Activated T-cell treated with anti-CD3 and anti-CD28 coated beads, Interleukin-2, amount 50 U/mL, for 24 hours (primary cell): ENCODE measurements at places on chromosomes 2 and 18.

- no peak for DNase-seq
Observed at GRCh38 chr2:132780651-132781050, 110.6 kb upstream of the LYPD1 start.

- no peak for DNase-seq
Observed at GRCh38 chr2:14760169-14760568, 127.7 kb downstream of the LRATD1 start.

GRCh38 chr2:133790711-133791110, 222.4 kb upstream of the NCKAP5 start:
- no peak for DNase-seq

- no peak for DNase-seq
Observed at GRCh38 chr2:42055573-42056514, 8.0 kb downstream of the PKDCC start.

DNA sequence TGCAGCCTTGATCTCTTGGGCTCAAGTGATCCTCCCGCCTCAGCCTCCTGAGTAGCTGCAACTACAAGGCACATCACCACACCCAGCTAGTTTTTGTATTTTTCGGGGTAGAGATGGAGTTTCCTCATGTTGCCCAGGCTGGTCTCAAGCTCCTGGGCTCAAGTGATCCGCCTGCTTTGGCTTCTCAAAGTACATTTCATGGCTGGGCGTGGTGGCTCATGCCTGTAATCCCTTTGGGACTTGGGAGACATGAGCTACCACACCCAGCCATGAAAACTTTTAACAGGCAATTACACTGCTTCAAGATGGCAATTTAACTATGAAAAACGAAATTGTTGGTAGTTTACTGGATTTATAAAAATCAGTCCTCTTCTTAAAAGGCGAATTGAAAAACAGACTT, 69.7 kb downstream of the MEP1B start:
- DNase-seq = no peak

DNA sequence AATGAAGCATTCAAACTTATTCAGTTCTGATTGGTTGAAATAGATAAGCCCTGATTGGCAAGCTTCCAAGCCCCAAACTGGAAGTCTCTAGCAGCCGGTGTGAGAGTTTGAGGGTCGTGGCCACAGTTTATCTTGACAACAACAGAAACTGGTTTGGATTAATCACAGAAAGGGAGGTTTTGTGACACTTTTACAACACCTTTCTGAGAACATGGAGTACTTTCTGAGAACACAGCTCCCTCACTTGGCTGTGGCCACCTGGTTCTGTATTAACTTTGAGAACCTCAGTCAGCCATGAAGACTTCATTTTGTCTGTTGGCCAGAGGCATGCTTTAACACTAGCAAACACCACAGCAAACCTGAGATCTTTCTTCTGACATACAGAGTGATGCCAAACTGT, 280.7 kb upstream of the VWC2L start:
- DNase-seq = no peak

- no peak for DNase-seq
Observed at GRCh38 chr2:69138247-69138772, 125.3 kb downstream of the ANTXR1 start.

- no peak for DNase-seq
Observed at GRCh38 chr2:109164739-109165221, 35.8 kb downstream of the SH3RF3 start.

DNA sequence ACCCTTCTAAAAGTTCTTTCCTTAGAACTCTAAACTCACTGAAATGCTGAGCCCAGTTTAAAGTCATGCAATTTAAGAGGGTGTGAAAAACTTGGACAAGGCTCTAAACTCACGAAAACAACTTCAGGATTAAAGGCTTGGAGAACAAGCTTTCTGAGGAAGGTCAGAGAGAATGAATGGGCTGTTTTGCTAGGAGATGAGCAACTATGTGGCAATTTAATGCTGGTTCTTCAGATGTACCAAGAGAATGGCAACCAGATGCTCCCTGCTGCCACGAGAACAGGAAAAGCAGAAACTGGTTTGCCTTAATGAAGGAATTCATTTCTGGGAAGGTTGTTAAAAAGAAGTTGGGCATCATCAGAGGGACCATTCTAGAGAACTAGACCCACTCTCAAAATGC, 77.8 kb upstream of the PMAIP1 start:
- DNase-seq = no peak

- no peak for DNase-seq
Observed at GRCh38 chr2:138390316-138390945, 111.1 kb upstream of the SPOPL start.

- no peak for DNase-seq
Observed at GRCh38 chr2:85180322-85181133, 47.3 kb downstream of the TCF7L1 start.

DNA sequence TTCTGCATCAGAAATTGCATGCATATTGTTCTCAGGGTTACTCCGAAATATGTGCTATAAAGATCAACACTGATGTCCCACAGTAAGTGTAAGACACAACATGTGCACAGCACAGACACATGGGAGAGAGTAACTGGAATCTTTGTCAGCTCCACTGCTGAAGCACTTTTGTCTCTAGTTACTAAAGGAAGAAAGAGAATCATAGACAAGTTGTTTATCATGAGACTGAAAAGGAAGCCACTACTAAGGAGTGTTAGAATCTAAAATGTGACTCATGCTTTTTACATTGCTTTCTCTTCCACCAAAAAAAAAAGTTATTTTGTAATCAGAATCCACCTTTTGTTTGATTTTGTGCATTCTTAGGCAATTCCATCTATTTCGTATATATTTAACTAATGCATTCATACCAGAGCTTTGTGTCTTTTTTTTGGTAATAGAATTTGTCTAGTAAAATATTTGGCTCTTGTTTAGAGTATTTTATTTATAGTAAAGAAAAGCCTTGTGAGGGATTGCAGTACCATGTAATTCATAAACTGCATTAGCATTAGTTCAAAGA, 502.4 kb downstream of the FBXO15 start:
- no peak for DNase-seq

GRCh38 chr18:48545757-48546321, 7.0 kb downstream of the CTIF start:
- DNase-seq = no peak

DNA sequence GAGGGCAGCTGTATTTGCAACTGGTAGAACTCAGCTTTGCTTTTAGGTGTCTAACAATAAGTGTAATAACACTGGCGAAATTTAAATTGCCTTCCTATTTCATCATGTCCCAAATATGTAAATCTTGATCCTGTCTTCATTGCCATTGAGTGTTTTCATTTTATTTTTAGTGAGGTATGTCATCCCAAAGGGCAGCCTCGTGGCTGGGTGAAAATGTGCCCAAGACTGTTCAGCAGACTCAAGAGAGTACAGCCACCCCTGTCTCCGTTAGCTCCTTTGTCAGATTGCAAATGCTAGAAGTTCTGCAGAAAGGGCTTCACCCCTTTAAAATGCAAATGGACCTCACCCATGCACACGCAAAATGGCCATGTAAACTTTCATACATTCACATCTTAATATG, 278.8 kb downstream of the RND3 start:
- no peak for DNase-seq

- DNase-seq = no peak
Observed at GRCh38 chr2:174662459-174662858, 64.9 kb upstream of the WIPF1 start.

- DNase-seq = no peak
Observed at GRCh38 chr2:186518291-186518690, 32.2 kb downstream of the ZC3H15 start.

DNA sequence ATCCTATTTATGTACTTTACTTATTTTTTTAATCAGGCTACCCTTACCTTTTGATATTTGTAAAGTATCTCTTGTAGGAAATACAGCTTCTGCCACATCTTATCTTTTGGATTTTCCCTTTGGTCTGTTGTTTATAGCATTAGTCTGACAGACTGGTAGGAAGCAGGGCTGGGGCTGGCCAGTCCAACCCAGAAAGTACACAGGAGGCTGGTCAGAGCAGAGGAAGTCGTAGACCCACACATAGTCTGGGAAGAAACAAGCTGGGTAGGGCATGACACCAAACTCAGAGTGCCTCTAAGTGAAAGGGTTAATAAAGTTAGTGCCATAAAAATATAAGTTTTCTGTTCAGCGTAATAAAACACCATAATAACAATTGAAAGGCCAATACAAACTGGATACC, 51.7 kb downstream of the BOLA3 start:
- DNase-seq = no peak

- no peak for DNase-seq
Observed at GRCh38 chr2:120303177-120303576, 42.8 kb upstream of the INHBB start.

DNA sequence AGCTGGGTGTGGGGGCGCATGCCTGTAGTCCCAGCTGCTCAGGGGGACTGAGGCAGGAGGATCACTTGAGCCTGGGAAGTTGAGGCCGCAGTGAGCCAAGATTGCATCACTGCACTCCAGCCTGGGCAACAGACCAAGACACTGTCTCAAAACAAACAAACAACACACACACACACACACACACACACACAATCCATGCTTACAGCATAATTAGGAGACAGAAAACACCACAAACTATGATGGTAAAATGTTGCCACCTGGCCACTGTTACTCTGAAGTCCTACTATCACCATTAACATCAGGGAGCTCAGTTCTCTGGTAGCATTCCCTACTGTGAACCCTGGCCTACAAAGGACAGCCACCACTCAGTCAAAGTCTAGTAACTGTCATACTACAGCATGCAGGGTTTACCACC, 18.3 kb downstream of the DNPEP start:
- no peak for DNase-seq

- no peak for DNase-seq
Observed at GRCh38 chr2:100270381-100271146, 51.7 kb downstream of the LONRF2 start.

DNA sequence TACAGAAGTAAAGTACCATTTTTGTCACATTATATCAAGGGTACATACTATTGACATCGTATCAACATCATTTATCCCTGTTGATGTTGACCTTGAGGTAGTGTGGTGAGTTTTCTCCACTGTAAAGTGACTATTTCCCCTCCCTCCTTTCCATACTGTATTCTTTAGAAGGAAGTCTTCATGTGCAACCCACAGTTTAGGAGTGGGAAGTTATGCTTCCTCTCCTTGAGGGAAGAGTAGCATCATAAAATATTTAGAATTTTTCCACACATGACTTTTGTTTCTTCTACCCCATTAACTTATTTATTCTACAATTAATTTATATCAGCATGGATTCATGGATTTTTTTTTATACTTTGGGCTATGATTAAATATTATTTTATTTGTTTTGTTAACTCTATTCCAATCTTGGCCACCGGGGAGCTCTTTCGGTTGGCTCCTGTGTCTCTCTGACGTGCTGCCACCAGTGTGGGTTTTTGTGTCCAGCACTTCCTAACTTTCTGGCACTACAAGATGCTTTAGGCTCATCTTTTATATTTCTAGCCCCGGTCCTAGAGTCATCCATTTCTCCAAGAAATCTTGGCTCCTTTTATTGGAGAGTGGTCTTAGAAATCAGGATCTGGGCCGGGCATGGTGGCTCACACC, 19.0 kb downstream of the AQP12B start:
- DNase-seq = no peak

DNA sequence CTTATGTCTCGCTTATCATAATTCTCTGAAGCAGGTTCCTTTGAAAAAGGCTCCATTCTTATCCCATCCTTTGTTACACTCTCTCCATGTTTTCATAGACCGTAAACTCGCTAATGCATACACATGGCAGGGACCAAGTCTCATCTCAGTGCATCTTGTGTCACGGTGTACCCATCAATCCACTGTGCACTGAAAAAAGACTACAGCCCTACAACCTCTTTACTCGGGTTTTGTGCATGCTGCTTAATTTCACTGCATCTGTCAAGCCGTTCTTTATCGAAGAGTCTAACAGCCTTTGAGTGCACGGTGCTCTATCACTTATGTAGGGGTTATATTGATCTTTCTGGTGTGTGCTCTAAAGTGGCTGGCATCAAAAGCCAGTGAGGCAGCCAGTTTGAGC, 302.9 kb upstream of the ERBB4 start:
- DNase-seq = no peak

- DNase-seq = no peak
Observed at GRCh38 chr18:61662726-61663125, 230.1 kb downstream of the RNF152 start.
